Left lung (tissue), 14 donors: ENCODE measurements at places on chromosomes 5 and 9. TPM values are rescaled to one million over a fixed set of nuclear protein-coding genes. Genes with fewer than 3 reads are reported as not detected.

The PCDHGA2 gene
- total RNA-seq, result 3.6 TPM

The CER1 gene
- not detected for total RNA-seq

The CORO2A gene
- 20.4 TPM for total RNA-seq

The LHFPL2 gene
- 89.9 TPM for total RNA-seq

The MELK gene
- total RNA-seq, result 9.4 TPM

The OTULINL gene
- total RNA-seq, result 33.5 TPM

The PHYHD1 gene
- 32.6 TPM for total RNA-seq

The ENG gene
- 354 TPM for total RNA-seq

The BTNL9 gene
- 15.9 TPM for total RNA-seq

The ANGPTL2 gene
- total RNA-seq, result 22.7 TPM

The REEP2 gene
- total RNA-seq, result 0.52 TPM

The IFNA8 gene
- total RNA-seq, result not detected

The PCDHB13 gene
- total RNA-seq, result 2.1 TPM

The DBH gene
- total RNA-seq, result 0.23 TPM

The MLANA gene
- total RNA-seq, result not detected

The ST8SIA4 gene
- 10.2 TPM for total RNA-seq

The DOLPP1 gene
- total RNA-seq, result 19.6 TPM

The PCDHGA8 gene
- total RNA-seq, result 0.76 TPM

The IL7R gene
- total RNA-seq, result 101 TPM

The UBQLN1 gene
- 107 TPM for total RNA-seq

The FGF18 gene
- total RNA-seq, result 2.3 TPM

The CCL27 gene
- not detected for total RNA-seq

The FSD1L gene
- 3.7 TPM for total RNA-seq

The B4GALT7 gene
- 26.6 TPM for total RNA-seq
